ENCODE measurements at places on chromosomes 6 and 20.

GRCh38 chr20:37734228-37734985 lies 40.6 kb downstream of the CTNNBL1 start:
- peak; percentile 85 for DNase-seq

- no peak for DNase-seq
These were observed 15.4 kb downstream of the TMEM14B start for GRCh38 chr6:10763006-10763405.

GRCh38 chr6:2126351-2126750 lies 119.1 kb downstream of the GMDS start:
- no peak for DNase-seq

- DNase-seq, result peak; percentile 86
These were observed 82.4 kb downstream of the RTN4IP1 start for GRCh38 chr6:106546691-106547414.

DNA sequence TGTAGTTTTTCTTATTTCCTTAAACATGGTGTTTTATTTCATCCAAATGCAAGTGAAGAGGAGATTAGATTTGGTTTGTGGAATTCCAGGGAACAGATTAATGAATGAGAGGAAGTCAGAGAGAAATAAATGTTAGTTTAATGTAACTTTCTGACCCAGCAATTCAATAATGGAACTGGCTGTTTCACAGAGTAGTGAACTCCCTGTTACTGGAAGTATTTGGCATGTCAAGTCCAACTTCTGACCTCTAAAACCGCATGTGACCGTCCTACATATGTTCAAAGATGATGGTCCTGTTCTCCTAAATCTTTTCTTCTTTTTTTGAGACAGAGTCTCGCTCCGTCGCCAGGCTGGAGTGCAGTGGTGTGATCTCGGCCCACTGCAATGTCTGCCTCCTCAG lies 18.7 kb downstream of the PROCR start:
- no peak for DNase-seq

DNA sequence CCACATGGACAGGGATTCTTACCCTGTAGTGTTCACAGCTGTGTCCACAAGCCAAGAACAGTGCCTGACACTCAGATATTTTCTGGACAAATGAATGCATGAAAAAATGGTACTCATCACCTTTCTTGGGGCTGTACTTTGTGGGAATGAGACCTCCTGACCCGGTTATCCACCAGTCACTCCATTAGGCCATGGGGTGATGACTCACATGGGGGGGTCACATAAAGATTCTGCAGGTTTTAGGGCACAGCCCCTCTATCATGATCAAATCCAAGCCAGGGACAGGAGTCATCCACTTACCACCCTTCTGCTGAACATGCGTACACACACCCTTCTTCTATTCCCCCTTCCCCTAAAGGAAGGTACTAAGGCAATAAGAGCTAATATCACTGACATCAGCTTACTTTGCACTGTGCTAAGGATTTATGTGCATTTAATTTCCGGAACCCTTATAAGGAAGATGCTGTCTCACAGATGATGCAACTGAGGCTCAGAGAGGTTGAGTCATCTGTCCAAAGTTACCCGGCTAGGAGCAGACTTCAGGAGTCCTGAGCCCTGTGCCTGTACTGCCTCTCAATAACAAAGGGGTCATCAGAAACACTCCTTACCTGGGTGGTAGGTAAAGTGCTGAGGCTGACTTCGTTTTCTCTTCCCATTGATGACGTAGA lies 107.8 kb downstream of the NFATC2 start:
- DNase-seq, result peak; percentile 89

GRCh38 chr6:4264081-4264480 lies 128.7 kb upstream of the ECI2 start:
- no peak for DNase-seq

DNA sequence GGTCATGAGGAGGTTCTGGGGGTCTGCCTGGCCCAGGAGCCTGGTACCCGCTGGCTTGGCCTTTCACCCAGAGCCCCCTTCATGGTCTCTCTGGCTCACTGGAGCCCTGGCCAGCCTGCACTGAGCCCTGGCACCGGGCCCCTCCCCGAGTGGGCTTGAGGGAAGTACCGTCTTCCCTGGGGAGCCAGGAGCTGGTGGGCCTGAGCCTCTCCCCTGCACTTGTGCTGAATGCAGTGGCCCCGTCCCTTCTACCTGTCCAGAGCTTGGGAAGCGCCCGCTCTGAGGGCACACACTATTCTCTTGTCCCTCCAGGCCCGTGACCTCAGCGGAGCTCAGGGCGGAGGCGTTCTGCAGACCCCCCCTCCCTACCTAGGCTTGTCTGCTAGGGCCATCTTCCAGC lies 62.2 kb downstream of the TCP11 start:
- DNase-seq, result no peak

DNA sequence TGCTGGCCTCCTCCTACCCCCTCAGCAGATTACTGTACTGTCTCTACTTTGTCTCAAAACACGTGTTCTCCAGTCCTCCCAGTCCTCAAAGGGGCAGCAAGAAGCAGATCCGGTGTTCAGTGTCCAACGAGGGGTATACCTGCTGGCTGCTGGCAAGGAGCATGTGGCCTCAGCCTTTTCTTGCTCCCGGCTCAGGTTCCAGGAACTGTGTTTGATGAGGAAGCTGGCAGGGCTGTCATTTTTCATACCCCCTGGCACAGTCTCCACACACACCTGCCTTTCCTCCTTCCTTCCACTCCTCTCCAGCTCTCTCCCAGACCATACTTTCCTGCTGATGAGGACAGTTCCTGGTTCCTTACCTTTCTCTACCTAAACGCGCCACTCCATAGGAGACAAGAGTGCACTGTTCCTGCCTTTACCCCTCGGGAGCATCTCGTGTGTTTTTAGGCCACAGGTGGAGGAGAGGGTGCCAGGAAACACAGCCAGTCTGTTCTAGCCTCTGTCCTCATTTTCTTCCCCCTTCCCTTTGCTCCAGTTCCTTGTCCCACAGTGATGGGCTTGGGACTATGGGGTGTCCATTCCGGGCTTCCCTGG lies 77.2 kb downstream of the SSR1 start:
- DNase-seq, result no peak

DNA sequence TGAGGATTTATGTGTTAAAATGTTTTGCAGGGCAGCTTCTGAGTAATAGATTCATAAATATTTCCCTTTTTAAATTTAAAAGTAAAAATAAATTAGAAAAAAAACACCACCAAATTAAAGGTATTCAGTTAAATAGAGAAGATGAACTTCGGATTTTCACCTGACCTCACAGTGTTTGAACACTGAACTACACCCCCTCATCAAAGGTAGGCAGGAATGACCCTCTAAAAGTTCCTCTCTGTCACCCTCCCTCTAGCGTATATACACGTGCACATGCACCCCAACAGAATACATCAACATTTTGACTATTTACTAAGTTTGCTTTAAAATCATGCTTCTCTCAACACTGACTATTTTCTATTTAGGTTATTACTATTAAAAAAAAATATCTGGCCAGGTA lies 528.3 kb downstream of the QKI start:
- no peak for DNase-seq

GRCh38 chr20:44785768-44786167 lies 24.6 kb downstream of the RIMS4 start:
- DNase-seq, result no peak

DNA sequence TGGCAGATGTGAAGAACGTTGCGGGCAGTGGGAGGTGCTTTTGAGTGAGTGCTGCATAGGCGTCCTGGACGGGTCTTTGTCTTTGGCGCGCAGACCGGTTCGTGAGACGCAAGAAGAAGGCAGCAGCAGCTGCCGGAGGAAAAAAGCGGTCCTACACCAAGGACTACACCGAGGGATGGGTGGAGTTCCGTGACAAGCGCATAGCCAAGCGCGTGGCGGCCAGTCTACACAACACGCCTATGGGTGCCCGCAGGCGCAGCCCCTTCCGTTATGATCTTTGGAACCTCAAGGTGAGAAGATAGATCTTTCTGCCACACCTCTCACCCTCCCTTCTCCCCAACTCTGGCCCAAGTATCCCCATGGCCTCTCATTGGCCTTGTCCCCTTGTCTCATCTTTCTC lies 1.1 kb downstream of the ABT1 start:
- DNase-seq, result no peak

GRCh38 chr20:37296371-37296770 lies 6.9 kb downstream of the MANBAL start:
- DNase-seq, result no peak

GRCh38 chr6:170365593-170365992 lies 59.0 kb downstream of the FAM120B start:
- no peak for DNase-seq

GRCh38 chr6:55670850-55671413 lies 91.9 kb upstream of the HMGCLL1 start:
- no peak for DNase-seq

GRCh38 chr20:41133709-41134361 lies 3.5 kb upstream of the PLCG1 start:
- DNase-seq, result no peak

DNA sequence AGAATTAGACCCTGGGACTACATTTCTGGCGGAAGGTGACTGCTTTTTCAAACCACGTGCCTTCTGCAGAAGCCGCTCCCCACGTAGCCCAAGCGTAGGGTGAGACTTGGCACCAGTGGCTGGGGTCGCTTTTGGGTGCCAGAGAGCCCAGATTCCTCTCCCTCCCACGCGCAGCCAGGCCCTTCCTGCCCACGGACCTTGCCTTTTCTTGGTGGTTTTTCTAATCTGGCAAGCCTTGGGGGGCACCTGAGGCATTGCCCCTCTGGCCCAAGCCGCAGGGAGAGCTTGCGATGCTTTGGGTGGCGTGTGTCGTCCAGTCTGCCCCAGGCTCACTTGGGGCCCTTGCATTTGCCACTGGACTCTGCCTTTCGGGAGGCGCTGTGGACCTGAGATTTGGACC lies 3.3 kb downstream of the SLCO4A1 start:
- no peak for DNase-seq

DNA sequence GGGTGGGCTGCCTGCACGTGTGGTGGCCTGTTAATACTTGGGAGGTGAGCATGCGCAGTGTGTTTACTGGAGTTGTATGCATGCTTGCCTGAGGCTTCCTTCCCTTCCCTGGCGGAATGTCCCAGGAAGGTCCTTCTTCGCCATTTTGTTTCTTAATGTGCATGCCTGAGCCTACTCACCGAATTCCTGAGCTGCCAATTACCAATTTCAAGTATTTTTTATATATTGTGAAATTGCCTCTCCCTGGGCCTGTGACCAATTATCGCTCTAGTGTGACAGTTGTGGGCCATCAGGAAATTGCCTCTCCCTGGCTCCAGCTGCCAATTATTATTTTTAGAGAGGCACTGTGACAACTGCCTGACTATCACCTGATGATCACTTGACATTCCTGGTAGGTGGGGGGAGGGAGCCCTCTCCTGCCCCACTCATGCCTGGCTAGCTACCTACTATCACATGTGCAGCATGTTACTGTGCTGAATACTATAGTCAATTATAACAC lies 70.0 kb downstream of the FAM50B start:
- DNase-seq, result peak; percentile 89

GRCh38 chr20:56483970-56484369 lies 15.5 kb downstream of the RTF2 start:
- DNase-seq, result no peak

- no peak for DNase-seq
These were observed 119.8 kb upstream of the PDE10A start for GRCh38 chr6:165782812-165783211.

GRCh38 chr6:167687116-167687725 lies 139.5 kb upstream of the AFDN start:
- no peak for DNase-seq

- no peak for DNase-seq
These were observed 12.8 kb downstream of the MYLK4 start for GRCh38 chr6:2737885-2738284.

DNA sequence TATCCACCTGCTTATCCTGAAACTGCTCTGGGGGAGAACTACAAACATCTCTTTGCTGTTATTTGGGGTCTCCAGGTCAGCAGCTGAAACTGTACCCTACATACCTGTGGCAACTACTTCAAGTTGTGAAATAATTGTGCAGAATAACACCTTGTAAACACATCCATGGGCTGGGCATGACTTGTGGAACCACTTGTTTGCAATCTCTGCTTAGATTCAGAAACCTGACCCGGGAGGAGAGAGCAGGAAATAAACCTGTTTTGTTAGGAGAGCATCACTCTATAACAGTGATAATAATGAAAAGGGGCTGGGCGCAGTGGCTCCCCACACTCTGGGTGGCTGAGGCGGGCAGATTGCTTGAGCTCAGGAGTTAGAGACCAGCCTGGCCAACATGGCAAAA lies 183.1 kb downstream of the NFATC2 start:
- no peak for DNase-seq

GRCh38 chr20:40746251-40746650 lies 57.2 kb upstream of the MAFB start:
- no peak for DNase-seq

GRCh38 chr6:32132110-32132509 lies 2.0 kb upstream of the FKBPL start:
- DNase-seq, result no peak

- DNase-seq, result no peak
These were observed 11.9 kb upstream of the CCN2 start for GRCh38 chr6:131963063-131963462.

- DNase-seq, result peak; percentile 69
These were observed 121.1 kb downstream of the CDC5L start for GRCh38 chr6:44508646-44509045.

DNA sequence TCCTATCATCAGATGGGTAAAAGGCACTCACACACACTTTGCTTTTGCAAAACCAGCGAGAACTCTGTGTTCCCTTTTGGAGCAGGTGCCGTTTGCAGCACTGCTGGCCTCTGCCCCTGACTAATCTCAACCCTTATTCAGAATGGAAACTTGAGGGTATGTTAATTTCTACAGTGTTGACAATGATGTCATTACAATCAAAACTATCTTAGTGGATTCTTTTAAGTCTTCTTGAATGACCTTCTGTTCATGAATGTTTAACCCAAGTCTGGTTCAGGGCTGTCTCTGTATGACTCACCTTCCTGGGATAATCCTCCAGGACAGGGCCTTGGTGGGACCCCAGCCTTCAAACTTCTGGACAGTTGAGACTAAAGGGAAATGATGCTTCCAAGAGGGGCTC lies 197.9 kb downstream of the CDH4 start:
- DNase-seq, result no peak

DNA sequence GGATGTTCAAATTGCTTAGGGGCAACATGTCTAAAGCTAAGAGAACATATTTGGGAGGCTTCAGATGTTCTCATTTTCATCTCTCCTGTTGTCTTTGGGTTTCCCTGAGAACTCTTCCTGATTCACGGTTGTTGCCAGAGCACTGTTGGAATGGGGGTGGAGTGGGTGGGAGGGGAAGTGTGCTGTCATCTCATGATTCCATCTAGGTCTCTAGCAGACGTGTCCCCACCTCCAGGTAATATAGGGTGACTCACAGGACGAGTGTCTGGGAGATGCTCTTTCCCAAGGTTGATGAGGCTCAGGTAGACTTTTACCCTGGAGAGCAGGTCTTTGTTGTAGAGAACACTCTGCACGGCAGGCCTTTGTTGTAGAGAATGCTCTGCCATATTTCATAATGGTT lies 636.9 kb downstream of the QKI start:
- DNase-seq, result no peak

- DNase-seq, result no peak
These were observed 768 bp upstream of the FYN start for GRCh38 chr6:111874025-111874415.

DNA sequence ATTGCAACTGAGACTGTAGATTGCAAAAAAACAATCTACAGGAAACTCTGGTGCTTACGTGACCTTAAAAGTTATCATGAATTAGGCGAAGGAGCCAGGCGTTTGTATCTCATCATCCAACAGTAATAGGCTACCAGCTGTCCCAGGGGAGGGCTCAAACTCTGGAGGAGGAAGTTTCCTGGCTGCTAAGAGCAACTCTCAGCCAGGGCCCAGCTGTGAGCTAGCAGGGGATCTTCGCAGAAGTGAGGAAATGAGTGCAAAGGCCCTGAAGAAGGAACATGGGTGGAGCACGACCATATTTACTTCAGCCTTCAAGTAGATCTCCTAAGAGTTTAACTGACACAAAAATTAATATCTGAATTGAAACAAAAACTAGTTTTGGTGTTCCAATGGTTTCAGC lies 686.9 kb upstream of the MAP3K7 start:
- DNase-seq, result peak; percentile 6
